ENCODE measurements at places on chromosomes 13 and 19.

GRCh38 chr13:89899302-89900103 lies 1448.0 kb upstream of the MIR17HG start:
- no peak for DNase-seq

DNA sequence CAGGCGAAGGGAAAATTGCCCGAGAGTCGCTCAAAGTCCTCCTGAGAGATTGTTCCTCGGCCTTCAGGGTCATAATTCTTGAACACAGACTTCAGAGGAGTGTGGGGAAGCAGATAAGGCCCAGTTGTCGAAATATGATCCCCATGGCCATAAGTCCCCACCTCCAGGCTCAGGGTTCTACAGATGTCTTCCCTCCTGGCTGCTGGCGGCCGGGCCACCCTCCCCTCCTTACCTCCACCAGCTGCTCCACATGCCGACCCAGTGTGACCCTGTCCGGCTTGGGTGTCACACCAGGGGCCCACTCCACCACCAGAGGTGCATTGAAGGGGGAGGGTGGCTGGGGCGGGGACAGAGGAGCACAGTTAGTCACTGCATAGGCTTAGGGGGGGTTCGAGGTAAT lies 10.1 kb downstream of the FAM98C start:
- no peak for DNase-seq

DNA sequence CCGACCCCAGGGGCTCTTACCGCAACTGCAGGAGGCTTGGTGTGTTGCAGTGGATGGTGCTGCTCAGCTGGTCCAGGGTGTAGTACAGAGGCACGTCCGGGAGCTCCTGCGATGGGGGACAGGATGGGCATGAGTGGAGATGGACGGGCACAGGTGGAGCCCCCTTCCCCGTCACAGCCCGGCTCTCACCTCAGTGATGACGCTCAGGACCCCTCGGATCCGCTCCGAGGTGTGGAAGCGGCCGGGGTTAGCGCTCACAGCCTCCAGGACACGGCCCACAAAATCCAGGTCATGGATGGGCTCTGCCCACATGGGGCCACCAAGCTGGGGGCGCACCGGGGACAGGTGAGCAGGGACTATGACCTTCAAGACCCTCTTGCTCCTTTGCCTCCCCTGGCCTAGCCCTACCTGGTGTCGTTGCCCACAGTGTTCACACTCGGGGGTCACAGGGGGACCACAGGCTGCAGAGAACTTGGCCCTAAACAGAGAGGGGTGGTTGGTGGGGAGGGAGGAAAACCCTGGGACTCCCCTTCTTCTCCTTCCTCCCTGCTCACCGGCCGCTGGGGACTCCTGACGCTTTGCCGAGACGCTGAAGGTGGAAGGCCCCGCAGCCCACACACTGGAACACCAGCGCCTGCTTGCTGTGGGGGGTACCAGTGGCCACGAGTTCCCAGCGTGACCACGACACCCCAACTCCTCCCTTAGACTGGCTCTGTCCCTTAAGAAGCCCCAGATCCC lies 6.9 kb upstream of the LYL1 start:
- DNase-seq = no peak

GRCh38 chr13:57045826-57046546 lies 94.7 kb upstream of the PRR20A start:
- no peak for DNase-seq

GRCh38 chr19:12052091-12052496 lies 667 bp downstream of the ZNF878 start:
- DNase-seq = peak; percentile 20

DNA sequence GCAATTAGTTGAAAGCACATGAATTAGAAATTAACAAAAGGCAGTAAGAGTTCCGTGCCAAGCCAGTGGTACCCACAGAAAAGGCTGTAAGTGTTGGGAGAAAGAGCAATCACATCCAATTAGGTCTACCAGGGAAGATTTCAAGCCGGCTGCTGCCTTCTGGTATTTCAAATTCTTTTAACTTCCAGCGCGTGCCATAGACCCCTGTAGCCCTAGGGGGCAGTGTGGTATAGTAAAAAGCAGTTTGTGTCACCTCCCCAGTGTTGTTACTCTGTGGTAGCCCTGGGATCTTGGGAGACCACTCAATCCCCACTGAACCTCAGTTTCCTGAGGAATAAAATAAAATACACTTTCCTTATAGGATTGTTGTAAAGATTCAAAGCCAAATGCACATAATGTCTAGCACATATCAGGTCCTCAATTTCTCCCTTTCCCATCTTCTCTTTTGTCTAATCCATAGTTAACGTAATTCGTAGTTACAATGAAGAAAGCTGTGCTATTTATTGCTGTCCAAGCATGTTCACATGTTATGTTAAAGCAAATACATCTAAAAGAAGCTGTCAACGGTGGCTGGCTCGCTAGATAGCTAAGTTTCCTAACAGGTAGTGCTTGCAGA lies 230.2 kb downstream of the TDRD3 start:
- peak; percentile 59 for DNase-seq

DNA sequence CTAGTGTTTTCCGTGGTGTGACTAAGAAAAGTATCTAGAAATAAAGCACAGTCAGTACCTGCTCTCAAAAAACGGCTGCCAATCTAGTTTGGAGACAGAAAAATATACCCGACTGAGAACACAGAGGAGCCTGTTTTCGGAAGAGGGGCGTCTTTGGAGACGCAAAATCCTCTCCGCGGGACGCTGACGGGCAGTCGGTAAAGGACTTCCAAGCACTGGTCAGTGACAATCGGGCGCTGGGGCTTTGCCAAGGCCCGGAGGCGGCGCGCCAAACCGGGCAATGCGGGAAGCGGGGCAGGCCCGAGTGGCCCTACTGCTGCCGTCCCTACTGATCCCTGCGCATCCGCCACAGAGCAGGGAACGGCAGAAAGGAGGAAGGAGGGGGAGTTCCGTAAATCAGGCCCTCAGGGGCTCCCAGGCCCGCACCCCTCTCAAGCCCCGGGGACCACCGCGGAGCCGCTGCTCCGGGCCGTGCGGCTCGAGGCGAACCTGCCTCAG lies 588 bp upstream of the DPY19L3 start:
- peak; percentile 66 for DNase-seq

DNA sequence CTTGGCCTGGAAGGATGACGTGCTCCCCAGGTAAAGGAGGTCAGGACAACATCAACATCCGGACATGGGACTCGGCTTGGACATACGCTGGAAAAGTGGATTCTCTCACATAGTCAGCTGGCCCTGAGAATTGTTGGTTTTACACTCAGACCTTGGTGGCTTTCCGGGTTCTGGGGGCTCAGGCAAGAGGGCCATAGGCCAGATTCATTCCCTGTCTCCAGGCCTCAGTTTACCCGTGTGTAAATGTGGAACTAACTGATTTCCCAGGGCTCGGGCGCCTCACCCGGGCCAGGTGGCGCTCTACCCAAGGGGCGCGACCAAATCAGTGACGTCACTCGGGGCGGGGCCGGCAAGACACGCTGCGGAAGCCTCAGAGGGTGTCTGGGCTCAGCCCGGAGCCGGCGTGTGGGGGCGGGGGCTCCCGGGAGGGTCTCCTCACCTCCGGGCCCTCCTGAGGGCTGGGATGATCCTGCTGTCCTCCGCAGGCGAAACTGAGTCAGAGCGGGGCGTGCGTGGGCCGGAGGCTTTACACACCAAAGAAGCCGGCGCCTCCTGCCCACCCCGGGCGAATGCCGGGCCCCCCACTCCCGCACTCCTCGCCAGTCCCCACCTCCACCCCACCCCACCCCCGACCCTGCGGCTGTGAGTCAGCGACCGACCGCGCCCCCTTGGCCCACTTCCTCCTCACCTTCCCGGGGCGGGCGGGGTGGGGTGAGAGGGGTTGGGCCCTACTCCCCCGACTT lies 862 bp upstream of the VASP start:
- peak; percentile 95 for DNase-seq

GRCh38 chr13:32409561-32410421 lies 18.1 kb downstream of the N4BP2L1 start:
- no peak for DNase-seq

- DNase-seq = peak; percentile 96
Observed at GRCh38 chr19:10095948-10096614, 6.4 kb downstream of the ANGPTL6 start.

DNA sequence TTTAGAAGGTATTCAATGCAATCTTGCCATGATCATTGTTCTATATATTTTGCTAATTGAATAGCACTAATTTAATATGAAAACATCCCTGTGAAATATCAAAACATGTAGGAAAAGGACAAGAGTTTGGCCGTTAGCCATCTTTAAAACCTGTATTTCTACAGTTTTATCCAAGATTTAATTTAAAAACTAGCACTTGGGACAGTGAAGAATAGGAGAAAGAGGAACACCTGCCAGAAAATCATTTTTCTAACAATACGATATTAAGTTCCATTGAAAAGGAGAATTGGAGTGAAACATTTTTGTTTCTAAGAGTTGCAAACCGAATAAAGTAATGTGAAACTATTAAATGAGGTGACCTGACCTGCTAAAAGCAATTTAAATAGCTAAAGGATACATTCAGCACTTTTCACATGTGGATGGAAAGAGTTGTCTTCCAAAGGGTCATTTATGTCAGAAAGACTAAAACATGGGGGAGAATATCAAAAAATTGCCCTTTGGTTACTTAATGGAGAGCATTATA lies 1673.6 kb upstream of the MIR17HG start:
- no peak for DNase-seq

DNA sequence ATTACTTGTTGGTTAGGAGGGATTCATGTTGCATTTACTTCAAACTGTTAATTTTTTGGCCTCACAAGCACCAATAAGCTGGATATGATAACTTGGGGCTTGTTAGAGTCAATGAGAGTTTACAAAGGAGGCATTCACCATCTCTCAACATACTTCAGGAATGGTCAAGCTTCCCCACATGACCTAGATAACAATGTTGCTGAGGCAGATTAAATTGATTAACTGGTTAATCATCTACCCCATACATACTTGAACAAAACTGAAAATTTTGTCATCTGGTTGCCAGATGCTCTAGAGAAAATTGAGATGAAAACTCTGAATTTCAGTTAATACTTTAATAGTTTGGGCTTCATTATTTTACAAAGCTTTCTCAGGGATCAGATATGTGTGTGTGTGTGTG lies 43.0 kb upstream of the UBL3 start:
- no peak for DNase-seq

DNA sequence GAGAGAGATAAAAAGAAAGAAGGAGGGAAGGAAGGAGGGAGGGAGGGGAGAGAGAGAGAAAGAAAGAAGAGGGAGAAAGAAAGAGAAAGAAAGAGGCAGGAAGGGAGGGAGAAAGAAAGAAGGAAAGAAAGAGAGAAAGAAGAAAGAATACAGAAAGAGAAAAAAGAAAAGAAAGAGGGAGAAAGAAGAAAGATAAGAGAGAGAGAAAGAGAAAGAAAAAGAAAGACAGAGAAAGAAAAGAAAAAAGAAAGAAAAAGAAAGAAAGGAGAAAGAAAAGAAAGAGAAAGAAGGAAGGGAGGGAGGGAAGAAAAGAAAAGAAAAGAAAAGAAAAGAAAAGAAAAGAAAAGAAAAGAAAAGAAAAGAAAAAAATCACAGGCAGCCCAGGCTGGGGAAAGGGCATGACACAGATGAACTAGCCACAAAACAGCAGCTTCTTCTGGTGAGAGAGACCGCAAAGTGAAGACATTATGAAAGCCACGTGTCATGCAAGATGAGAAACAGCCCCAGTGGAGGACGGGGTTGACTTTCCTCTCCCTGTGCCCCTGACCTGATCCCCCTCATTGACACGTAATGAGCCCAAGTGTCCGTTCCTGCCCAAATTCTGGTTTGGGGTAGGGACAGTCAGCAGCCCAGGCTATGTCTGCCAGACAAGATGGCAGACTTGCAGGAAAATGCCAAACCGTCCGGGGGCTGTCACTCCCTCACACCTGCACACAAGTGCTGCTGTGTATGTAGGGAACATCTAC lies 102.1 kb downstream of the INSR start:
- no peak for DNase-seq

- DNase-seq = peak; percentile 79
Observed at GRCh38 chr19:48997972-48998371, 4.3 kb downstream of the RUVBL2 start.

DNA sequence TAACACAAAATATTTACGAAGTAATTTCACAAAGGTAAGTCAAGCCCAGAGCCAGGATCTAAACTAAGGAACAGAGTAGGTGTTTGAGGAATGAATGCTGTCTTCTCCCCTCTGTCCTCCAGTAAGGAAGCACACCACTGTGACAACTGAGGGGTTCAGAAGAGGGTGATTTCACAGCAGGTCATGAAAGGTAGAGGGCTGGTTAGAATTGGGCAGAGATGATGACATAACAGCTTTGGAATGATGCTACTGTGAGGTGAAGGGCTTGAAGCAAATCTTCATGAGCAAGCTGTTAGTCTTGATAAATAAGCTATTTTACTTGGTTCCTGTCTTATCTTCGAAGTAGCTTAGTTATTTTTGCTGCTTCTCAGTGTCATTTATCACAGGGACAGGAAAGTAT lies 498.6 kb downstream of the FGF9 start:
- DNase-seq = no peak

GRCh38 chr13:66344805-66345517 lies 885.2 kb downstream of the PCDH9 start:
- DNase-seq = no peak

GRCh38 chr19:42313840-42314755 lies 989 bp downstream of the TMEM145 start:
- DNase-seq = no peak

GRCh38 chr13:92172191-92172590 lies 773.8 kb downstream of the GPC5 start:
- no peak for DNase-seq

GRCh38 chr13:28282451-28282850 lies 144.1 kb downstream of the PAN3 start:
- no peak for DNase-seq

- no peak for DNase-seq
Observed at GRCh38 chr19:1826557-1827521, 14.8 kb upstream of the ATP8B3 start.

DNA sequence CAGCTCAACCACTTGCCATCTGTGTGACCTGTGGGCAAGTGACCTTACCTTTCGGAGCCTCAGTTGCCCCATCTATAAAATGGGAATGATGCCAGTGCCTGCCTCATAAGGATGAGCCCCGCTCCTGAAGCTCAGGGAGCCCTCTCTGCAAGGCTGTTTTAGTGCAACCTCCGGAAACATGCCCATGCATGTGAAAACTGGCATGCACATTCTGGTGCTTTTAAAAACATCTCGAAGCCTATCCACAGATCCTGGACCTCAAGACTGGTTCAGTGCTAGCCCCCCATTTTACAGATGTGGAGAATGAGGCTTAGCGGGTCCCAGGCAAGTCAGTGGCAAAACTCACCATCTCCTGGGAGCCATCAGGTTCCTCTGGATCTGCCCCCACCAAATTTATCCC lies 5.6 kb downstream of the CADM4 start:
- DNase-seq = no peak
